ENCODE measurements at places on chromosomes 13 and 19.

DNA sequence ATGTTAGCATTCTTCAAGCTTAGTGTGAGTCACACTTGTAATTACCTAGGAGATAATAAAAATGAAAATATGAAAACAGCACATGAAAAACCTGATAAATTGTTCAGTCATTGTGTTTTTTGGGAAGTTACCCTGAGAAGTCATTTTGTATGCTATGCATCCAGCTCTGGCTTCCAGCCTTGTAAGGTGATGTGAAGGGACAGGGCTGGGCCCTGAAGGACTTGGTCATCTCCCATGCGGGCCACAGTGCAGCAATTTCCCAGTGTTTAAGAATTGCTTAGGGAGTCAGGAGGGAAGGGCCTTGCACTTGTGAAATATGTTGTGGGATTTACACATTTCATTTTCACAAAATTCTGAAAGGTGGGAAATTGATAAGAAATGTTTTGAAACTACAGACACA, 41.3 kb downstream of the ARHGEF7 start:
- no peak for DNase-seq

DNA sequence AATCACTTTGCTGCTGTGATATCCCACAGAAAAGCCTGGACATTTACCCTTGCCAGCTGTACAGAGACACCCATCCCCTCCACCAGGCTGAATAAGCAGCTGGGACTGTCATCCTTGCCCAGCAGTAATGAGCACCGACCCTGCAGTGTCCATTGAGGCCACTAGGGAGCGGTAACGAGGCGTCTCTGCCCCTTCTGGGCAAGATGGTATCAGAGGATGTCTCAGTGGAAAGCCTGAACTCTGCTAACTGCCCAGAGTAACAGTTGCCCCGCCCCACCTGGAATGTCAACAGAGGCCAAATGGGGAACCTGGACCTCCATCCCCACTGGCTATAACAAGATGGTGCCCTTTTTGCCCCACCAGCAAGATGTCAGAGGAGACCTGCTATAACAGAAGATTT, 22.8 kb upstream of the CEACAM20 start:
- no peak for DNase-seq

GRCh38 chr13:46698910-46699460, 98.0 kb downstream of the ESD start:
- DNase-seq: no peak

DNA sequence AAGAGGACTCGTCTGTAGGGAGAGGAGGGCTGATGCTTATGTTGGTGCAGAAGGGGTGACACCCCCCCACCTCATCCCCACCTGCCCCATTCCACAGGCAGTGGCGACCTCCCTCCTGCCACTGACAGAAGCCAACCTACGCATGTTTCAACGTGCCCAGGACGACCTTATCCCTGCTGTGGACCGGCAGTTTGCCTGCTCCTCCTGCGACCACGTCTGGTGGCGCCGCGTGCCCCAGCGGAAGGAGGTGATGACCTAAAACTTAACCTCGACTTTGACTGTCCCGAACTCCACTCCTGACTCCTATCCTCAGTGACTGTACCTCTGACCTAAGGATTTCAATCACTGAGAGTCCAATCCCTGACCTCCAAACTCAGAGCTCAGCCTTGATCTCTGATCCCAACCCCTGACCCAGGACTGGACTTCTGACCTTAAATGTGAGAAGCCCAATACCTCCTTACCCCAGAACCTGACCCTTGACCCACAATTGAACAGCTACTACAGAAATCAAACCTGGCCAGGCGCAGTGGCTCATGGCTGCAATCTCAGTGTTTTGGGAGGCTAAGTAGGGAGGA, 3.8 kb downstream of the SHFL start:
- DNase-seq: no peak

DNA sequence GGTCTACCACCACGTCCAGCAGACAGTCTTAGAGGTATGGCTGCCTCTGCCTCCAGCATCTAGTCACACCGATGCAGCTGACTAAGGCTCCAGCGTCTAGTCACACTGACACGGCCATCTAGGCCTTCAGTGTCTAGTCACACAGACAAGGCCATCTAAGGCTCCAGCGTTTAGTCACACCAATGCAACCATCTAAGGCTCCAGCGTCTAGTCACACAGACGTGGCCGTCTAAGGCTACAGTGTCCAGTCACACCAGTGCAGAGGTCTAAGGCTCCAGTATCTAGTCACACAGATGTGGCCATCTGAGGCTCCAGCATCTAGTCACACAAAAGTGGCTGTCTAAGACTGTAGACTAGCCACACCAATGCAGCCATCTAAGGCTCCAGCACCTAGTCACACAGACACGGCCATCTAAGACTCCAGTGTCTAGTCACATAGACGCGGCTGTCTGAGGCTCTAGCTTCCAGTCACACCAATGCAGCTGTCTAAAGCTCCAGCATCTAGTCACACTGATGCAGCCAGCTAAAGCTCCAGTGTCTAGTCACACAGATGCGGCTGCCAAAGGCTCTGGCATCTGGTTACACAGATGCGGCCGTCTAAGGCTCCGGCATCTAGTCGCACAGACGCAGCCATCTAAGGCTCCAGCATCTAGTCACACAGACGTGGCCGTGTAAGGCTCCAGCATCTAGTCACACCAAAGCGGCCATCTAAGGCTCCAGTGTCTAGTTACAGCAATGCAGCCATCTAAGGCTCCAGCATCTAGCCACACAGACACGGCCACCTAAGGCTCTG, 55.1 kb downstream of the KLF2 start:
- DNase-seq: no peak

DNA sequence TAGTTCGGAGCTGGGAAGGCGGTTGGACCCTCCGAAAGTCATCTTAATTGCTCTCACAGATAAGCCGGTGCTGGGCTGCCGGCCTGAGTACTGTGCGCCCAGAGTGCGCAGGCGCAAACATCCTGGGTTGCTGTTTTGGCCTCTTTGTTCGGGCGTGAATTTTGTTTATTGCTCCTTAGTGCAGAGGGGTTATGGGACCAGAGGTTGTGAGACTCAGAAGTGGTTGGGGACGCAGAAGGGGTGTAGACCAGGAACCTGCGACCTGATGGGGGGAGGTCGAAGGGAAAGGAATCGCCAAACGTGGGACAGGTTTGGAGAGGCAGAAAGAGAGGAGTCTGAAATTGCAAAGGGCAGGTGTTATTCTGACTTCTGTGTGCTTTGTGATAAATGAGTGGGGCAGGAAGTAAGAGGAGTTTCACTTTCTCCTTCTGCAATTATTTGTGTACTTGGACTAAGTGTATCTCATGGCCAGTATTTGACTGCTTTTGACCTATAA, 607 bp upstream of the ZNF566 start:
- no peak for DNase-seq

GRCh38 chr19:41853768-41854167, 6.3 kb upstream of the RPS19 start:
- DNase-seq: no peak

DNA sequence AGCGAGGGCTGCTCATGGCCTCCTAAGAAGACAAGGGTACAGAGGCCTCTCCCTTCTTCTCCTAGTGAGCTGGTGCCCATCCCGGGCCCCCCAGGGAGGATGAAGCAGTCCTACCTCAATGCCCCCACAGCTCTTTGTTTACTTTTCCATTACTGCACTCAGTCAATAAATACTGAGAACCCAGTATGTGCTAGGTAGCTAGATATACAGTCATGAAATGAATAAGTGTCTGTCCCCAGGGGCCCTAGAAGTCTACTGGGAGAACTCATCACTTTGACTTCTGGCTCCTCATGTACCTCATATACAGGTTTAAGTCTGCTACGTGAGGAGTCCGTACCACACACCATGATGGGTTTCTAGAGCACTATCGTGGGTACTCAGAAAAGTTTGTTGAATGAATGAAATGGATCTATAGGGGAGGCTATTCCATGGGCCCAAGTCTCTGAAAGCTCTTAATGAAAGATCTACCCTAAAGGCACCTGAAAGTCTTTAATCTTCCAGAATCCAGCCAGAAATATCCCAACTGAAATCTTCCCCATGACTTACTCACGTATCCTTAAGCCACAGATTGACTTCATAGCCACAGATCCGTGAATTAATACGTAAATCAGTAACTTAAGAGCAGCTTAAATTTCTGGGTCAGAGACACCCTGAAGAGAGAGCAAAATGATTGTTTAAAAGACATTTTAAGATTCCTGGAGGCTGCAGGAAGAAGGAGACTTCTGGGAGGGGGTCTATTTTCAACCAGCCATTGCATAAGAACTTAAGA, 51.6 kb upstream of the POMP start:
- no peak for DNase-seq

GRCh38 chr13:94351292-94351990, 128.0 kb downstream of the DCT start:
- DNase-seq: no peak

DNA sequence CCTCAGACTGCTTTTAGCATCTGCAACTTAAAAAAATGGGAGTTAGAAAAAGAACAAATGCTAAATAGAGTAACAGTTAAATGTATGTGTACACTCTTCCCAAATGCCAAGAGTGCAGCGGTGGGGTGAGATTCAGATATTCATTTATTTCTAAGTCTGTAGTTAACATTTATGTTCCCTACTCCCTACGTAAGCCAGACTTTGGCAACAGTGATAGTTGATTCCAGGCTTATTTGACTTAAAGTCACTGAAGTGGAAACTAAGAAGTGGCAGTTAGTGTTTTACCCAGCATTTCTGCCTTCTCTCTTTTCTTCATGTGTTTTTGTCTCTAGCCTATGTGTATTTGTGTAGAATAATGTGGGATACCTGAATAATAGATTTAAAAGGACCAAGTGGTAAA, 4.5 kb downstream of the MIR17HG start:
- no peak for DNase-seq

GRCh38 chr13:100213576-100213975, 124.7 kb downstream of the PCCA start:
- DNase-seq: no peak

GRCh38 chr19:17200408-17201079, 14.6 kb upstream of the USE1 start:
- DNase-seq: no peak

DNA sequence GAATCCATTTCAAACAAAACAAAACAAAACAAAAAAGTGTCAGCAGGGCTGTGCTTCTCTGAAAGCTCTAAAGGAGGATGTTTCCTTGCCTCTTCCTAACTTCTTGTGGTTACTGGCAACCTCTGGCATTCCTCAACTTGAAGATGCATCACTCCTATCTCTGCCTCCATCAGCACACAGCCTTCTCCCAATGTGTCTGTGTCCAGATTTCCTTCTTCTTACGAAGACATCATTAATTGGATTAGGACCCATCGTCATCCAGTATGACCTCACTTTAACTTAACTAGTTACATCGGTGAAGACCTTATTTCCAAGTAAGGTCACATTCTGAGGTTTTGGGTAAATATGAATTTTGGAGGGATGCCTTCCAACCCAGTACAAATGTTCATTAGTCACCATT, 33.8 kb upstream of the GTF2F2 start:
- DNase-seq: no peak

DNA sequence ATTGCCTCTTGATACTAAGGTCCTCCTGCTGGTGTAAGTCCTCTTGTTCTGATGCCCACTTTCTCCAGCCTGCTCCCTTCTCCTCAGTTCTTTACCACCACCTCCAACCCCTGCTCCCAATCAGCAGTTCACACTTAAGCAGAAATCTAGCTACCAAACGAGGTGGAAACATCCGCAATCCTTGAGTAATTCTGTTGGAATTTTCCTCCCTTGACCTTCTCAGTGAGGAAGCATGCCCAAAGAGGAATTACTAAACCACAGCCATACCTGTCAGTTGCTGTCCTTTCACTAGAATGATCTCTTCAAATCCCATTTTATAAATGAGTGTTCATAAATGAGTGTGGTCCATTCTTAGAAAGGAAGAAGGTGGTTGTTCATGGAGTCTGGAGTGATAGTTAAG, 289.9 kb downstream of the DACH1 start:
- no peak for DNase-seq

DNA sequence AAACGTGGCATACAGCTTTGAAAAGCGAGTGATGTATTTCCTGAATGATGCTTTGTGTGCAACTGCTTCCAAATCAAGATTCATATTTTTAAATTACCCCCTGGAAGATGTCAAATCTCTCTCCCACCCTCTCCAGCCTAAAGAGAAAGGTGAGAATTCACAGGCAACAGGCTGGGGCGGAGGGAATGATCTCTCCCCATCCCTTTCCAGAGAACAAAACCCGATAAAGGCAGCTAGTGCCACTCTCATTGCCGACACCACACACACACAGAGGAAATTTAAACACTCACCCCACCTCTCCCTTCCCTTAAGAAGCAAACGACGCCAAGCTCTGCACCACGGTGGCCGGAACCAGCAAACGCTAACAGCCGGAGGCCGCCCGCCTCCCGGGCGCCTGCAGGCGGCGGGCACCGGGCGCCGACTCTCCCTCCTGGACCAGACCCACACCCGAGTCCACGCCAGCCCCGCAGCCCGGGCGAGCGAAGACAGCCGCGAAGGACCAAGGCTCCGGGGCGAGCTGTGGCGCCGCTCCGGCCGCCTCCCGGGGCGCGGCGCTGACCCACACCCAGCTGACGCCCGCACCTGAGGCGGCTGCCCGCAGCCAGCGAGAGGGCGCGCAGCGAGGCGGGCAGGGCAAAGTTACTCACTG, 477 bp downstream of the LNX2 start:
- DNase-seq: no peak

GRCh38 chr13:24615114-24615513, 65.1 kb upstream of the ATP12A start:
- no peak for DNase-seq

DNA sequence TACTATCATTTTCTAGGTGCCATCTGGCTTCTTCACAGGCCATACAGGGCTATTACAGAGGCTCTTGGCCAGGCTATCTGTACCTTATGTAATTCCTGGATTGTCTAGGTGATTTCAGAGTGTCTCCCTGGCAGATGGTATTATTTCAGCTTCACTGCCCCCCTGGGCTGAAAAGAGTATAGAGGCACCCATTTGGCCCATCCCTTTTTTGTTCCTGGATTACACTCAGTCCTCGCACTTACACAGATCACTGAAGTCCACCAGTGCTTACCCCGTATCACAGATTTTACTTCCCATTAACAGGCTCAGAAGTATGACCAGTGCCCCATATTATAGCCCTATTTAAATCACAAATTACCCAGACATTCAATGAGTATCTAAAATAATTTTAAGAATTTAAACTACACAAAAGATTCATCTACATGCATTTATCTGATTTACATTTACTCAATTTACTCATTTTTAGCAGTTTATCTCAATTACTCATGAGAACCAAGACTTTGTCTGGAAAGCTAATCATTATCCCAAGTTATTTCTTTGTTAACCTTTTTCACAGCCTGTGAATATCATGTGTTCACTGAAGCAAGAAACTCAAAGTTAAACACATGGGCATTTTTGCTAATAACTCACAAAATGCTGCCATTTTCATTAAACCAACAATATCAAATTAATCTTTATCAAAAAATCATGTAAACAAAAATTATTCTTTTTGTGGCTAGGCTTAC, 121.0 kb downstream of the PCDH20 start:
- no peak for DNase-seq

- no peak for DNase-seq
Observed at GRCh38 chr13:72368031-72368430, 359.4 kb downstream of the MZT1 start.

GRCh38 chr13:39484506-39485313, 118.3 kb downstream of the LHFPL6 start:
- no peak for DNase-seq
